ENCODE measurements at places on chromosomes 4 and X. TPM values are rescaled to one million over a fixed set of nuclear protein-coding genes. Genes with fewer than 3 reads are reported as not detected.

CENPVL2 gene
- total RNA-seq: not detected

MAGEB1 gene
- total RNA-seq: not detected

- DNase-seq: no peak
These were observed 94.5 kb upstream of the RASGEF1B start for GRCh38 chr4:81566161-81566591.

GRCh38 chr4:85514117-85514516 is 39.2 kb downstream of the ARHGAP24 start:
- no peak for DNase-seq

GRCh38 chr4:122285285-122285684 is 93.5 kb upstream of the ADAD1 start:
- DNase-seq: no peak

GRCh38 chrX:53072418-53073114 is 9.6 kb upstream of the TSPYL2 start:
- DNase-seq: no peak

DNA sequence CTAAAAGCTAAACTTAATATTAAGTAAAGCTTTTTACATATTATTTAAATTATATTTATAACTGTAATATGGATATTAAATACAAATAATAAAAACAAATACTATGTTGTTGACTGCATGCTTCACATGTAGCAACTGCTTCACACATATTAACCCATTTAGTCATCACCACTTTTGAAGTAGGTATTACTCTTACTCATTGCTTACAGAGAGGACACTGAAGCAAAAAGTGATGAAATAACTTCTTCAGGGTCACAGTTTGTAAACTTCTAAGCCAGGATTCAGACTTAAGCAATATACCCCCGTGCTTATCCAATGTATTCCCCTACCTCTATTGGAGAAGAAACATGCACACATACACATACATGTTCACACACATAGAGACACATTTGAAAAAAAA is 166.6 kb downstream of the DKK2 start:
- no peak for DNase-seq

- no peak for DNase-seq
These were observed 252.7 kb downstream of the UNC5C start for GRCh38 chr4:95296052-95296451.

- DNase-seq: no peak
These were observed 231.0 kb downstream of the SPOCK3 start for GRCh38 chr4:167003326-167003725.
